Keratinocyte (primary cell): ENCODE measurements at places on chromosomes 7 and 10. TPM values are rescaled to one million over a fixed set of nuclear protein-coding genes. Genes with fewer than 3 reads are reported as not detected.

DNA sequence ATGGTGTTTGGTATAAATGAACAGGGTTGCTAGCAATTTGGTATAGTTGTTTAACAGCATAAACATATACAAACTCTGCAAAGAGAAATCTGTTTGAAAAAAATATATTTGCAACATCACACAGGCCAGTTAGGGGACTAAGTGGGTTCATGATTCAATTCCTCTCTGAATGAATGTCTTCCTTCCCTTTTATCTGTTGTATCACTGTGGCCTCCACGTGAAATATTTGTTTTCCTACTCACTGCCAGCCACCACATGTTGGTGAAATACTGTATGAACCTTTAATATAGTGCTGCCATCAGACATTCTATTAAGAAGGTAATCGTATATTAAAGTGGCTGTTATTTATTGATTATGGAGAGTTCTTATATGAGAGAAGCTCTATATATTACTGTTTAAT, 157.0 kb downstream of the ARID5B start:
- DNase-seq: no peak

- DNase-seq: no peak
Observed at GRCh38 chr7:23717788-23718187, 7.8 kb downstream of the STK31 start.

The ADIRF gene
- 136 to 164 TPM (median 157 TPM) in 3 replicates for polyA plus RNA-seq

The HMX3 gene
- polyA plus RNA-seq: not detected in 3 replicates
